ENCODE measurements at places on chromosomes 3 and 15.

DNA sequence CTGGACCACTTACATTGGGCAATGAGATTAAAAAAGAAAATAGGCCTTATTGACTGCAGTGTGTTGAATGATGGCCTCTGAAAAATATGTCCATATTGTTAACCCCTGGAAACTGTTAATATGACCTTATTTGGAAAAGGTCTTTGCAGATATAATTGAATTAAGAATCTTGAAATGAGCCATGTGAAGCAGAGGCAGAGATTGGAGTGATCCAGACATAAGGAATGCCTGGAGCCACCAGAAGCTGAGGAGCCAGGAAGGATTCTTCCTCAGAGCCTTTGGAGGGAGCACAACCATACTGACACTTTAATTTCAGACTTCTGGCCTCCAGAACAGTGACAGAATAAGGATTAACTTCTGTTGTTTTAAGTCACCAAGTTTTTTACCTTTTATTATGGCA, 510.4 kb upstream of the AGTR1 start:
- DNase-seq = no peak

DNA sequence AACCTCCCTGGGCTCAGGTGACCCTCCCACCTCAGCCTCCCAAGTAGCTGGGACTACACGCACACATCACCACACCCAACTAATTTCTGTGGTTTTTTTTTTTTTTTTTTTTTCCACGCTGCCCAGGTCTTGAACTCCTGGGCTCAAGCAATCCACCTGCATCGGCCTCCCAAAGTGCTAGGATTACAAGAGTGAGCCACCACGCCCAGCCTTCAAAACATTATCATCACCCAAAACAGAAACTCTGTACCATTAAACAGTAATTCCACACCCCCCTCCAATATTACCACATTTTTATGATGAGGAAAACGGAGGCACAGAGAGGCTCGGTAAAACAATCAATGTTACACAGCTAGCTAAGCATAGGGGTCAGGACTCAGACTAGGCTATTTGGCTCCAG, 4.0 kb downstream of the IMP3 start:
- DNase-seq = no peak

DNA sequence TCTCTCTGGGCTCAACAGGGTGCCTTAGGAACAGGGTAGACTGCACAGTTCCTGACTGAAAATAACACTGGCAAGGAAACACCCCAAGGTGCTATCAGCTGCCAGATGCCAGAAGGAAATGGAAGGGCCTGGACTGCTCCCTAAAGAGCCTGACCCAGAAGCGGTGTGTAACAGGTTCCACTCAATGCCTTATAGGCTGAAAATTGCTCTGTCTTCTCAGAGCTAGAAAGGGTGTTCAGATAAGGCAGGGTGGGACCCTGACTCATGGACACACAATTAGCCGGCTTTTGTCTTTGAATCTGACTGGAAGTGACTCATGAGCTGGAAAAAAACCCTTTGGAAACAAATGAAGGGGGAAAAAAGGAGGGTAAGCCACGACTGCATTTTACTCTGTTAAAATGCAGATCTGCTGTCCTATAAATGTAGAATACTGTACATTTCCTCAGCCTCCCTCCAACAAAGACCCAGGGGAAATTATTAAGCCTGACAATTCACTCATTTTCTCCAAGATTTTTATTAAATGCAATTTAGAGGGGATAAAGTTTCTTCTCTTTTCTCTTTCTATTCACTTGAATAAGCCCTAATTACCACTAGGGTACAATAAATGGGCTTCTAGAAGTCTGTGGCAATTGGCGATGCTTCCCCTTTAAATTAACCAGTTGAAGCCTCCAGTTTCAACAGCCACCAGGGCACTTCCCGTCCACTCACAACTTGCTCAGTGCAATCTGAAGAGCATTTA, 160.2 kb upstream of the TBL1XR1 start:
- no peak for DNase-seq

DNA sequence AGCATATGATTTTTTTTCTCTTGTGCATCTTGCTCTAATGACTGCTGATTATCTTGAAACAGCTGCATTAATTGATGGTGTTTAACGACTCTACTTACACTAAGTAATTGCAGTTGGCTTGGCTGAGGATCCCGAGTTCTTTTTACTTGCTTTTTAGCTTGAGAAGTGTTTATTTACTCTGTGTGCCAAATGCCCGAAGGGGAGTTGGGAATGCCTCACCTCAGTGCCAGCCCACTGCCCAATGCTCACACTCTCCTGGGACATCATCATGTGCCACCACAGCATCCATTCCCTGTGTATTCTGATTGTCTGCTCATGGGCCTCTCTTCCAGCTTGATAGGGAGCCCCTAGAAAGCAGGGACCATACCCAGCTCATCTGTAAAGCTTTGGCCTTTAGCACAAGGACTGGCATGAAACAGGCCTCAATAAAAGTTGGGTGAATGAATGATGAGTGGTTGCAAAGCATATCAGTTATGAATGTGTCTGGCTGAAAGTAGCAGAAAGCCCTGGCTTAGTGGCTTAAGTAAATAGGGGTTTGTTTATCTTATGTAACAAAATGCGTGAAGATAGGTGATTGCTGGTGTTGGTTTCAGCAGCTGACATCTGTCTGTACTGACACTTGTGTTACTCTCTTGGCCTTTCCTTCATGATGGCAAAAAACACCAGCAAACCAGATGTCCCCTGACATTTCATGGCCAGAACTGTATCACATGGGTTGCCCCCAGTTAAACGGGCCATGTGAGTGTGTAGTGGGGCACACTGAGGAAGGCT, 8.1 kb downstream of the PXYLP1 start:
- no peak for DNase-seq

DNA sequence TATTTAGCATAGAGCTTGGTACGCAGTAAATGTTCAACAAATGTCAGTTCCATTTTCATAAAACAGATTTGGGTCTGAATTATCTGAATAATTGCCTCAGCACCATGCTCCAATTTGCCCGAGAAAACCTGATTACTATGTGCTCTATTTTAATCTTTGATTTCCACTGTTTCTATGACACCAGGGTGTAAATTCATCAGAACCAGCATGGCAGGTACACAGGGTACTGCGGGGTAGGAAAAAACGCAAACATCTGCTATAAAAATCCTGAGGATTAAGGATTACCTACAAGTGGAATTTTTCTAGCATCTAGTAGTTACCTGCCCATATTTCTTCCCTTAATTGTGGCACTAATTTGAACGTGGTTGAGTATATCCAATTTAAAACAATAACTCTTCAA, 70.3 kb downstream of the RAD18 start:
- no peak for DNase-seq

- no peak for DNase-seq
Observed at GRCh38 chr3:101292027-101292426, 28.3 kb downstream of the IMPG2 start.

DNA sequence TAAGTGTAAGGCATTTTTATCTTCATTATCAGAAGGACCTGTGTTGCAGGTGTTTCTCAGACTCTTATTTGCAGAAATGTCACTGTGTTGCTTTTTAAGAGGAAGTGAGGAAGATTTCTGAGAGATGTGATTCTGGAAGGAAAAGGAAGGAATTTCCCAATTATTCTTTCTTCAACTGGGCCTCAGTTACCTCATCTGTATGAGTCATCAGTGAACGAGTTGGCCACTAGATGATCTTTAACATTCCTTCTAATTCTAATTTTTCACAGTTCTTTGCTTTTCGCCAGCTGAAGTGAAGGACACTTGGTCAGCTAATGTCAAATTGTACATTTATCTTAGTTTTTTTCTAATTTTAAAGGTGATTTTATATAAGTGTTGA, 28.9 kb downstream of the CLEC3B start:
- DNase-seq = no peak

GRCh38 chr3:169475978-169476698, 187.4 kb downstream of the MECOM start:
- no peak for DNase-seq

- no peak for DNase-seq
Observed at GRCh38 chr3:105765308-105765639, 103.5 kb downstream of the CBLB start.

DNA sequence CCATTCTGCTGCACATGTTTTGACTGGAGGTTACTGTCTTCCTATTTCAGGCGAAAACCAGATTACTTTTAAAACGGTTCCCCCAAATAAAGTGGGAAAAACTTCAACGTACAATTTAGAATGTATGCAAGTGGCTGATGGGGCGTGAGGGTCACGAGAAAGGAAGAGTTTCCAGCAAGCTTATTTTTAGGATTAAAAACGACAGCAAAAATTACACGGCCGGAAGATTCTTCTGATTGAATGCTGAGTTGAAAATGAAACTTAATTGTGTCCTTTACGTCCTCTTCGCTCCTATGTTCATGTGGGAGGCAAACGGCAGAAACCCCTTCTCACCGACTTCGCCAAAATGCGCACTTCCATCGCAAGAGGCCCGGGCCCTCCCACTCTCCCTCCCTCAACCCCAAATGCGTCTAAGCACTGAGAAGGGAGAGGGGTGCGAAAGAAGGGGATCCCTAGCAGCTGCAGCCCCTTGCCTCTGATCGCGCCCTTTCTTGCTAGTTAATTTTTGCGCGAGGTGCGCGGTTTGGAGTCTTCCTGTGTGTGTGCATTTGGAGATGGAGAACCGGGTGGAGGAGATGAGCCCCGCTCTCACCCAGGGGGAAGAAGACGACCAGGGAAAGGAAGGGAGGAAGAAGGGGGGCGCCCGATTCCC, 656 bp downstream of the CD47 start:
- DNase-seq = peak; percentile 58

- DNase-seq = no peak
Observed at GRCh38 chr3:56557831-56558170, 826 bp downstream of the CCDC66 start.

GRCh38 chr3:66052721-66053549, 14.2 kb upstream of the MAGI1 start:
- DNase-seq = no peak

- no peak for DNase-seq
Observed at GRCh38 chr15:96335411-96336024, 5.0 kb downstream of the NR2F2 start.
